Suppressor macrophage treated with lipopolysaccharide for 1 hour (primary cell): ENCODE measurements at places on chromosomes 11 and 22.

- no peak for DNase-seq
Measured at GRCh38 chr11:120540744-120541465, 29.4 kb downstream of the GRIK4 start.

- no peak for DNase-seq
Measured at GRCh38 chr22:26124991-26125725, 44.1 kb upstream of the SEZ6L start.

DNA sequence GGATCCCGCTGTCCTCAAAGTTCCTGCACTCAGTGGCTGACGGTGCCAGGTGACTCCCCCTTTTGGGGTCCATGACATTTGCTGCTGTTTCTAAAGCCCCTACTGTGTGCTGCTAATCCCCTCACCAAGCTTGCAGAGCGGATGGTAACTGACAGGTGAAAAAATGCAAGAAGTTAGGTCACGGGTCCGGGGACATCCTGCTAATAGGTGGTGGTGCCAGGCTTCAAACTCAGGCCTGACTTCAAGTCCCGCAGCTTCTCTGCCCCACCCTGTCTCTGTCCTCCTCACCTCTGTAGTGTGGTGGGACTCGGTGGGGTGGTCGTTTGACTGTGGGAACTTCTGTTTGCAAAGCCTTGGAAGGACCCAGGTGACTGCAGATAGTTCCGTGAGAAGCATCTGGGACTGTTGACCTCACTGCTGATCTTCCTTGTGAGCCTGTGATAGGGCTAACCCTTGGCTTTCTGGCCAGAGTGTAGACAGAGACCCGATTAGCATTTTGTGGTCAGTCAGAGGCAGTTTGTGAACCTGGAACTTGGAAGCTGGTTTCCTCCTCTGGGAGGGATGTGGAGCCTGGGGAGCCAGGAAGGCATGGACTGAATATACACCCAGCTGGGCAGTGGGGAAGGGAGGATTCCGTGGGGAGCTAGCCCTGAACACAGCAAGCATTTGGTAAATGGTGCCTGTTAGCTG, 115.4 kb upstream of the OR4B1 start:
- DNase-seq, result no peak

DNA sequence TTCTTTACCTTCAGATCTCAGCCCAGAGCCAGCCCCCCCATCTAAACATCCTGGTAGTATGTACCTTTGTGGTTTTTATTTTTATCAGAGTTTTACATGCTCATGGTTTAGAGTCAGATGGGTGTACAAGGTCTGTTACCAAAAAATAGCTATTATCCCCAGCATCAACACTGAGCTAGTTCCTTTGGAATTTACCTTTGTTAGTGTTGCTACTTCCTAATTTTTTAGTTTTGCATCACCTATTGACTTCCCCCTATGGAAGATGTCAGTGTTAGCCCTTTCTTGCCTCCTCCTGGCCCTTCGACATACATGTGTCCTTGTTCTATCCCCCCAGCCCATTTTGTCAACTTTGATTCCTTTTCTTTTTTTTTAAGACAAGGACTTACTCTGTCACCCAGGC, 7.4 kb downstream of the UPB1 start:
- DNase-seq, result no peak

GRCh38 chr11:70771099-70771885, 373.0 kb downstream of the CTTN start:
- no peak for DNase-seq

DNA sequence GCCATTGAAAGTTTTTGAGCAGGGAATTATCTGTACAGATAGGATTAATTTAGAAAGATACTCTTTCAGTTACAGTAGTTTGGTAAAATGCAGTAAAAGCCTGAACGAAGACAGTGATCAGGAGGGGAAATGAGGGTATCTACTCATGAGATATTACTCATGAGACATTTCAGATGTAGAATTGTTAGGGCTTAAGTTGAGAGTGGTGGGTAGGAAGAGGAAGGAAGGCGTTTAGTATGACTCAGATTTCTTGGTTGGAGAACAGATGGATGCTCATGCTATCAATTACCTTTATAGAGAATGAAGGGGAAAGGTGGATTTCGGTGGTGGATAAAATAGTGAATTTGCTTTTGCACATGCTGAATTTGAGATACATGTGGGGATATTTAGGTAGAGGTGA, 15.8 kb downstream of the CCDC81 start:
- no peak for DNase-seq

GRCh38 chr11:75558939-75559843, 2.9 kb upstream of the SERPINH1 start:
- DNase-seq, result no peak

DNA sequence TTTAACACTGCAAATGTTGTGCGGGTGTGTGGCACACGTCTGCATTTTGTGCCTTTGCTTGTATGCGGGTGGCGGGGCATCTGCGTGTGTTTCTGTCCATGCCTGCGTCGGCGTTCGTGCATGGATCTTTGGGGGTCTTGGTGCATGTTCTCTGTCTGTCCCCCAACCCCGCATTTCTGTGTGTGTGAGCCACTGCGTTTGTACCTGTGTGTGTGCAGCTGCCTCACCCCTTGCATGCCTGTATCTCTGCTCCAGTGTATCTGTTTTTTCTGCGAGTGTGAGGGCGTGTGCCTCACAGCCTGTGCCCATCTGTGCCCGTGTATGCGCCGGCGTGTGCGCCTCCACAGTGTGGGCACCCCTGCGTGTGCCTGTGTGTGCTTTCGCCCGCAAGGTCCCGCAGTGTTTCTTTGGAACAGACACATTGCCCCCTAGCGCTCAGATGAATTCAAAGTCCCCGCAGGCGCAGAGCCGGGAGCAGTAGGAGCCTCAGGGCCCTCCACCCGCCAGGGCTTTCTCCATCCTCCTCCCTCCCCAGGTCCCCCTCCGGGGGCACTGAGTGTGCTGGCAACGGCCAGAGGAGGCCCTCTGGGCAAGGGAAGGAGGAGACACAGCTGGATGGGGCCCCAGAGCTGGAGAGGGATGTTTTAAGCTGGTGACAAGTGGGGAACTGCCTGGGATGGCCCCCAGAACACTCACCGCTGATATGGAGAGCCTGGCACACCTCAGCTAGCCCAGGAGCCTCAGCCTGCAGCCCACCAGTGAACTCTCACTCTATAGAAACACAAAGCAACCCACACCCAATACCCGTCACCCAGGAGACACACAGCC, 3.1 kb upstream of the MN1 start:
- peak; percentile 86 for DNase-seq

- no peak for DNase-seq
Measured at GRCh38 chr22:39288135-39288898, 31.1 kb downstream of the RPL3 start.

DNA sequence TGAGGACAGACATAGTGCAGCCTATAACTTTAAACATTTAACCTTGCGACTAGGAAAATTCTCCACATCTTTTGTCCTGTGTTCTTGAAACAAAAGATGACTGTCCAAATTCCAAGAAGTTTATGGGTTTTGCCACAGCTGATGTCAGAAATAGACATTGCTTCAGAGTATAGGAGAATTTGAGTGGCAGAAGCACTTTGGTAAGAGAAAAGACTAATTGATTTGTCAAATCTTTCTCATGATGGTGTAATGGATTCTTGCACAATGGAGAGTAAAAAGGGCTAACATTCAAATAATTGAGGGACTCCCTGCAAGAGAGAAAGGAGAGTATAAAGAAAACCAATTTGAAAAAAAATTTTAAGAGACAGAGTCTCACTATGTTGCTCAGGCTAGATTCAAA, 25.3 kb downstream of the C11orf58 start:
- peak; percentile 30 for DNase-seq

DNA sequence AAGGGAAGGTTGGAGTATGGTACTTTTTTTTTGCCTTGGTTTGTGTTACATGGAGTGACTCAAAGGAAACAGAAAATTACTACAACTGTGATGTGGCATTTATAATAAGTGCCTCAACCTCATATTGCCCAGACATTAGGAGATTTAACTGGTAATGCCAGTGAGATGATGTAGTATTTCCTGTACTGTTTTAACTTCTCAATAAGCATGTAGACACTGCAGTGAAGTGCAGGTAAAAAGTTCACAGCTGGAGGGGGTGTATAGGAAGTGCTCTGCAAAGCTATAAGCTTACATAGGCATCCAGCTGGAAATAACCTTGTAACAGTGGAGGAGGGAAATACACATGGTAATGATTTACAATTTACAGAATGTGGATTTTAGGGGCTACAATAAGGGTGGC, 138.2 kb upstream of the MTMR2 start:
- peak; percentile 37 for DNase-seq
